ENCODE measurements at places on chromosomes 4 and X. TPM values are rescaled to one million over a fixed set of nuclear protein-coding genes. Genes with fewer than 3 reads are reported as not detected.

POU4F2 gene
- not detected for polyA plus RNA-seq

WAS gene
- 0.65 TPM for polyA plus RNA-seq

SUPT20HL1 gene
- not detected for polyA plus RNA-seq

PPP3CA gene
- polyA plus RNA-seq, result 4.5 TPM

BMX gene
- polyA plus RNA-seq, result not detected

AMTN gene
- polyA plus RNA-seq, result not detected

RAB33A gene
- polyA plus RNA-seq, result 4.6 TPM

GRID2 gene
- polyA plus RNA-seq, result 25.5 TPM

NSUN7 gene
- 8.8 TPM for polyA plus RNA-seq

SPANXC gene
- polyA plus RNA-seq, result not detected

PNMA6A gene
- polyA plus RNA-seq, result 3.2 TPM

ARSJ gene
- 1.4 TPM for polyA plus RNA-seq

PCDH7 gene
- 3.1 TPM for polyA plus RNA-seq

GYG2 gene
- polyA plus RNA-seq, result 63.7 TPM

SHROOM2 gene
- polyA plus RNA-seq, result 3.4 TPM

SASH3 gene
- not detected for polyA plus RNA-seq

UFSP2 gene
- polyA plus RNA-seq, result 15.7 TPM

HTN3 gene
- polyA plus RNA-seq, result not detected

PAGE4 gene
- 0.50 TPM for polyA plus RNA-seq

ERVMER34-1 gene
- polyA plus RNA-seq, result 14.2 TPM

BMPR1B gene
- 0.13 TPM for polyA plus RNA-seq

TEX13B gene
- polyA plus RNA-seq, result 0.11 TPM

GAGE1 gene
- not detected for polyA plus RNA-seq

GPR143 gene
- polyA plus RNA-seq, result 30.7 TPM

GPM6B gene
- 179 TPM for polyA plus RNA-seq

CLTRN gene
- polyA plus RNA-seq, result 1.2 TPM

TKTL1 gene
- 0.03 TPM for polyA plus RNA-seq

MGST2 gene
- 13.6 TPM for polyA plus RNA-seq

KLB gene
- polyA plus RNA-seq, result 0.03 TPM

MAGEB1 gene
- 0.05 TPM for polyA plus RNA-seq

PSMD10 gene
- 79.9 TPM for polyA plus RNA-seq

C4orf50 gene
- 0.16 TPM for polyA plus RNA-seq

DCAF4L1 gene
- 0.06 TPM for polyA plus RNA-seq

DDX53 gene
- not detected for polyA plus RNA-seq

PARM1 gene
- 2.0 TPM for polyA plus RNA-seq

MTCP1 gene
- 2.0 TPM for polyA plus RNA-seq

DCAF8L2 gene
- not detected for polyA plus RNA-seq

RAB9B gene
- 0.26 TPM for polyA plus RNA-seq

SPANXD gene
- polyA plus RNA-seq, result not detected

DMD gene
- 4.8 TPM for polyA plus RNA-seq

VCX3A gene
- polyA plus RNA-seq, result 0.38 TPM

SORBS2 gene
- polyA plus RNA-seq, result 87.1 TPM

UBQLN2 gene
- polyA plus RNA-seq, result 21.0 TPM

GPRASP1 gene
- 0.65 TPM for polyA plus RNA-seq

UGT2B15 gene
- not detected for polyA plus RNA-seq

HTR2C gene
- 1.4 TPM for polyA plus RNA-seq

COMMD8 gene
- polyA plus RNA-seq, result 0.69 TPM

BTK gene
- 0.03 TPM for polyA plus RNA-seq

COX18 gene
- 23.7 TPM for polyA plus RNA-seq

RAI2 gene
- polyA plus RNA-seq, result 0.60 TPM

ASB9 gene
- 0.64 TPM for polyA plus RNA-seq
